ENCODE measurements at places on chromosomes 1 and 21. TPM values are rescaled to one million over a fixed set of nuclear protein-coding genes. Genes with fewer than 3 reads are reported as not detected.

The EDARADD gene
- 2.6 TPM for total RNA-seq

The LRRC47 gene
- 33.5 TPM for total RNA-seq

The EPHB2 gene
- 0.14 TPM for total RNA-seq

The LCE1A gene
- not detected for total RNA-seq

The PLPP3 gene
- 0.11 TPM for total RNA-seq

The SPATA45 gene
- 0.80 TPM for total RNA-seq

The NID1 gene
- total RNA-seq, result 0.92 TPM

The CD34 gene
- total RNA-seq, result 0.30 TPM

The GNAT2 gene
- total RNA-seq, result not detected

The KIF21B gene
- total RNA-seq, result 102 TPM

The G0S2 gene
- total RNA-seq, result 22.0 TPM

The WNT3A gene
- not detected for total RNA-seq

The ARHGAP30 gene
- 272 TPM for total RNA-seq

The TTLL7 gene
- total RNA-seq, result 4.4 TPM

The DTL gene
- 4.0 TPM for total RNA-seq
